Psoas muscle (tissue), 8 donors: ENCODE measurements at places on chromosomes 11 and 22. TPM values are rescaled to one million over a fixed set of nuclear protein-coding genes. Genes with fewer than 3 reads are reported as not detected.

GRCh38 chr11:79263001-79263400 is 177.8 kb downstream of the TENM4 start:
- no peak for DNase-seq

GRCh38 chr11:112121981-112122615 is 35.4 kb downstream of the SDHD start:
- no peak for DNase-seq

DNA sequence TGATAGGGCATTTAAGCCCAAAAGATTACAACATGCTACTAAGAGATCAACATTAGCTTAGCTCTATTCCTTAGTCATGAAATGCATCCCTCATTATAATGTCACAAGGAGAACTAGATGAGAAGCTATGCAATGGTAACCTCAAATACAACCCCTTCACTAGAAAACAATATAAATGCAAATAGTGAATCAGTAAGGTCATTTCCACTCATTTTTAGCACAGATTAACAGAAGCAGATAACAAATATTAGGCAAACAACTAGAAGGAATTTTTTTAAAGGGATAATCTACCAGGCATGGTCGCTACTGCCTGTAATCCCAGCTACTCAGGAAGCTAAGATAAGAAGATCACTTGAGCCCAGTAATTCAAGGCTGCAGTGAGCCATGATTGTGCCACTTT is 28.2 kb downstream of the SIK3 start:
- no peak for DNase-seq

- peak; percentile 54 for DNase-seq
Measured at GRCh38 chr11:125941619-125942611, 3.9 kb upstream of the VSIG10L2 start.

DNA sequence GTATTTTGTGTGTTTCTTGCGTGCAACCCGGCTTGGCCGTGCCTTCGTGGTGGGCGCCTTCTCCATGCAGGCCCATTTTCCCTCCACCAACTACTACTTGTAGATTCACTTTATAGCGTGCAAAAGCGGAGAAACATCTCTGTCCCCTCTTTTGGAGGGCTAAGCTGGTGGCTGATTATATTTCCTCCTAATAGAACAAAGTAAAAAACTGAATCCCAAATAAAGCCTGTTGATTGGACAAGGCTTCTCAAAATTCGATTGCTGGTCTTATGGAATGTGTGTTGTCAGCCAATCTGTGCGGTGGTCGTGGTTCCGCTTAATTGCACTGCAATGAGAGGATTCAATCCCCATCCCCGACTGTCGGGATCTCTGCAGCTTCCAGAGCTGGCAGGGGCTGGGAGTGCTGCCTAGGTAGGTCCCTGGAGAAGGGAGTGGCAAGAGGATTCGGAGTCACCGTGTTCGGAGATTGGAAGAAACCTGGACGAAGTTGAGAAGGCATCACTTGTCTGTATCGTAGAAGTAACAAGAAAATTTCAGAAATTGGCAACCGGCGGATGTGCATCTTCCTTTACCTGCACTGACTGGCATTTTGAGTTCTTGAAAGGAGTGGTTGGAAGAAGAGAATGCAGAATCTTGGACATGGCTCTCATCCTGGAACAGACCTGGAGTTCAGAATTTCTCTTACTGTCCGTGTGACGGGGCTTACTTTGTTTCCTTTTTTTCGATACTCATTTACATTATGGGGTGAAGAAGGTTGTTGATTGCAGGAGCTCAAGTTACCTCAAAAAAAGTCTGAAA is 1.1 kb downstream of the HMGXB4 start:
- no peak for DNase-seq

The EWSR1 gene
- 154 TPM for total RNA-seq

DNA sequence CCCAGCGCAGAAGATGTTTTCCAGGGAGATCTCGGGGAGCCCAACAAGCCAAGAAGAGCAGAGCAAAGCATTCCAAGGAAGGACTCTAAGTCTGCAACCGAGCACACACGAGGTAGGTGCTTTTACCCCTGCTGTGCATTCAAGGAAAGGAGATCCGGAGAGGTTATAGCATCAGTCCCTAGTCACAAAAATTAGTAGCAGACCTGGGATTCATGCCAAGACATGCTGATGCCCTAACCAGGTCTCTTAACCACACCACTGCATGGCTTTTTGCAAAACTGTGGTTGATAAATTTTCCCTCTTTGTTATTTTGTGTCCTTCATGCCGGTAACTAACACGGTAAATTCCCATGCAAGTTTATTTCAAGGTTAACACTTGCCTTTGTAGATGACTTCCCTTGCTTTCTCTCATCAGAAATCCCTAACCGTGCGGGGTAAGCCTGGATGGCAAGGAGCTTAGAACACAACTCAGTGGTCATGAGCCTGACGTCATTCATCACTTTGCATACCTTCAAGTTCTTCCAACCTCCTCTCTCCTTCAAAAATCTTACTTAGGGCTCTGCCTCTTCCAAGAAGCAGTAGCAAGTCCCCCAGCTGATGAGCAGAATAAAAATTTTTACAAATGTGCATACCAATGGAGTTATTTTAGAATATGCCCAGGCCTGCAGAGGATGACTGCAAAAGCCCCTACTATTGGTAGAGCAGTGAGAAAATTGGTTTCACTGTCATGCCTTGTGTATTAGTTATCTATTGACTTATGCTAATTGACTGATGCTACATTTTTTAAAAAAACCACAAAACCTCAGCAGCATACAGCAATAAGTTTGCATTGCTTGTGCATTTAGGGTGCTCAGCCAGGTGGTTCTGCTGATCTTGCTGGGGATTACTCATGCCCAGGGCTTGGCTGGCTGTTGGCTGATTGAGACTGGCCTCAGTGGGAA is 465.1 kb downstream of the MN1 start:
- DNase-seq = no peak

DNA sequence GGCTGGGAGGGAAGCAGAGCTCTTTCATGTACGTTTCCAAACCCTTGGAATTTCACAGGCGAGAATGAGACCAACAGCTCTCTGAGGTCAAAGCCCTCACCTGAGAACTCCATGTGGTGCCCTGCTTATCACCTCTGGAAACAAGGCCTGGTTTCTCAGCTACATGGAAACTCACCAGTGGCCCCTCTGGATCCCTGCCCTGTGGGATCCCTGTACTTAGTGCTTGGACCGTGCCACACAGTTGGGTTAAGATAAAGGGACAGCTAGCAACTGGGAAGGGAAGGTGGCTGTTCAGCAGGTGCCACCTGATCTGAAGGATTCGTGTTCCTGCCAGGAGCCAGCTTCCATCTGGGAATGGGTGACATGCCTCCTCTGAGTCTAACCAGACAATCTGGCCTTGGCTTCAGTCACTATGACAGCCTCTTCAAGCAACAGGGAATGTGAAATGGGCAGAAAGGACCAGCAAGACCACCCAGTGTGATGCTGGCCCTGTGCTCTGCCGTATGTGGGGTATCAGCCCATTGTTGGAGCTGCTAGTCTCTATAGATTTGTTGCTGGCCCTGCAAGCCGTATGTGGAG is 54.3 kb upstream of the BID start:
- DNase-seq = no peak

The GRIA4 gene
- total RNA-seq = not detected

DNA sequence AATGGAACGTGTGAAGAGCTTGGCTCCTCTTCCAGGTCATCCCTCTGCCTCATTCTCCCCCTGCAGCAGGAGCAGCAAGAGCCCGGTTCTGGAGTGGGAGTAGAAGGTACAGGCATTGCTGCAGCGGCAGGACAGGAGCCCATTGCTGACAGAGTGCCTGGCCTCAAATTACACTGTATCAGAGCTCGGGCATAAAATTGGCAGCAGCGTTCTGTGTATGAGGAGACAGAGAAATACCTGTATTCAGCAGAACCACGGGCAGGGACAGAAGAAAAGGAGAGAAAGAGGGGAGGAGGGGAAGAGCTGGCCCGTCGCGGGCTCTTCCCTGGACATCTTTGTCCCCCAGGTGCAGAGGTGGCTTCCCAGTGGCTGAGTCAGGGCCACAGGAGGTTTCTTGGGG is 2.6 kb upstream of the NCF4 start:
- no peak for DNase-seq

The OR10A3 gene
- not detected for total RNA-seq

The CTSW gene
- 0.36 TPM for total RNA-seq

The KCNK4 gene
- total RNA-seq = not detected

- no peak for DNase-seq
Measured at GRCh38 chr11:60825118-60825517, 16.8 kb upstream of the CCDC86 start.

GRCh38 chr11:19359221-19360000 is 118.7 kb upstream of the E2F8 start:
- DNase-seq = no peak

The OR2AG1 gene
- not detected for total RNA-seq

The RAB38 gene
- total RNA-seq = not detected

The ANO1 gene
- total RNA-seq = 5.1 TPM

GRCh38 chr11:126341760-126342161 is 13.7 kb upstream of the ST3GAL4 start:
- DNase-seq = peak; percentile 8

DNA sequence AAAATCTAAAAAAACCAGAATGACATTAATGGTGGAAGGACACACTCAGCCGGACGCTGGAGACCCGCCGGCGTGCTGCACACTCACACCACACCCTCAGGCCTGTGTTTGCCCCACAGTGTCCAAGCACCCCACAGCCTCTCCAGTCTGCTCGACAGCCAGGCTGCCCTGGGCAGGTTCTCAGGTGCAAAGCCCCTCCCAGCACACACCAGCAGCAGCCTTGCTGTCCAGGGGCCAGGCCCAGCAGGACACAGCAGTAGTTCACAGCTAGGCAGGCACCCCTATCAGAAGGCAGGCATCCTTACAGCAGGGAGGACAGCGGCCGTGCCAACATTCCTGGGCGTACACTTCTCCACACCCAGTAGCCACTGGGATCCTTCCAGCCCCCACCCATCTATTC is 1.7 kb upstream of the SLC25A1 start:
- no peak for DNase-seq

DNA sequence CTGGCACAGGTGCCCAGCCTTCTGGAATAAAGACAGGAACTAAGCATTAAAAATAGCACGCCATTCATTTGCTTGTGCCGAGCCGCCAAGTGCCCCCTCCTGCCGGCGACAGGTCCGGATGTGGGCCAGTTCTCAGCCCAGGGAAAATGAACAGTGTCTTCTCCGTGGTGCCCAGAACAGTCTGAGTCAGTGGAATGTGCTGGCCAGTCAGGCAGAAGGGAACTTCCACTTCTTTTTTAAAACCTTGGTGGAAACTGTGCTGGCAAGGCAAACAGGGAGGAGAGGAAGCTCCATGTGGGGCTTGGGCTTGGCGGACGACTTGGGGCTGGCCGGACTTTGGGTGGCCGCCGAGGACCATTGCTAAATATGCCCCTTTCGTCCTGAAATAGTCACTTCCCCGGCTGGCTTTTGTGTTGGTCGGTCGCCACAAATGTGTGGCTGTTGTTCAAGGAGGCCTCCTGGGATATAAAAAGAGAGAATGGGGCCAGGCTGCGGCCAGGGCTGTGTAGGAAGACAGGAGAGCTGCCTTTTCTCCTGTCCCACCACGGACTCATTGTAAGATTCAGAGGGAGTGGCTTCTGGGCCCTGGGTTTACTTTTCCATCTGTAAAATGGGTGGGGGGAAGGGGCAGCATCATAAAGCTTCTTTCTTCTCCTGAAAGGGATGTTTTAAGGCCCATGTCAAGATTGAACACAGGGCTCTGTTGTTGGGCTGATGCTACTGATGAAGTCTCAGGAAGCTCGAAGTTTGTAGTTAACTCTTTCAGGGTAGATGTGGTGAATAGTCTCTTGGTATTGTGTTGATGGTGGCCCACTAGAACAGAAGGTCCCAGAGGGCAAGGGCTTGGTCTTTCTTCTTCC is 101.0 kb downstream of the PTPRJ start:
- DNase-seq = peak; percentile 92

The CYP2D6 gene
- total RNA-seq = 0.26 TPM

The TSGA10IP gene
- total RNA-seq = not detected

The PTS gene
- 26.5 TPM for total RNA-seq

The TRIM51 gene
- total RNA-seq = not detected

- DNase-seq = no peak
Measured at GRCh38 chr11:46438211-46438610, 46.6 kb upstream of the CHRM4 start.

- no peak for DNase-seq
Measured at GRCh38 chr11:68925611-68926010, 21.9 kb downstream of the IGHMBP2 start.

- DNase-seq = no peak
Measured at GRCh38 chr11:12126344-12127019, 16.1 kb downstream of the MICAL2 start.

DNA sequence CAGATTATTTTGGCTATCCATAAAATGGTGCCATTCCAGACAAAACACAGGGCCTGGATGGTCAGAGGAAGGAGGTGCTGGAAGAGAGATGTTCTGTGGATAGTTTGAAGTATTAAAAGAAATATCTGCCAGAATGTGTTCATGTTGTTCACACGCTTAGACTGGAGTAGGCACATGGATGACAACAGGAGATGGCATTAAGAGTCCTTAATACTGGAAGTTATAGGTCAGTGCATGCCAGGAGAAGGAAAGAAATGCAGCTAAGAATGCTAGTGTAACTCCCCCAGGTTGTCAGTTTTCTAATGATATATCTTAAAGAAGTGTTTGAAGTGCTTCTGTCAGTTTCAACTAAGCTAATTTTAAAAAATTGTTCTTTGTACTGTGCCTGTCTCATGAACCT is 20.2 kb downstream of the KREMEN1 start:
- DNase-seq = no peak

- no peak for DNase-seq
Measured at GRCh38 chr11:78085972-78086371, 6.3 kb upstream of the NDUFC2 start.

DNA sequence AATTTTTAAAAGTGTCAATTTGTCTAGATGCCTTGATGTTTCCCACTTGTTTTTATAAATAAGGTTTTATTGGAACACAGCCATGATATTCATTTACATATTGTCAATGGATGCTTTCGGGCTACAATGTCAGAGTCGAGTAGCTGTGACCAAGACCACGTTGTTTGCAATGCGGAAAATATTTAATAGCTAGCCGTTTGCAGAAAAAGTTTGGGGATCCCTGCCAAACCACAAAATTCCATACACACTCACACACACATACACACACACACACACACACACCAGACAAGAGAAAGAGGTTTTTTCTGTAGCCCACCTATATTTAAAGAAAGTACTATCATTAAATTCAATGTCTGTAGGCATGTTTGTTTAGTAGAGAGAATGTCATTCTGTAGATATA is 58.3 kb downstream of the TYR start:
- no peak for DNase-seq

DNA sequence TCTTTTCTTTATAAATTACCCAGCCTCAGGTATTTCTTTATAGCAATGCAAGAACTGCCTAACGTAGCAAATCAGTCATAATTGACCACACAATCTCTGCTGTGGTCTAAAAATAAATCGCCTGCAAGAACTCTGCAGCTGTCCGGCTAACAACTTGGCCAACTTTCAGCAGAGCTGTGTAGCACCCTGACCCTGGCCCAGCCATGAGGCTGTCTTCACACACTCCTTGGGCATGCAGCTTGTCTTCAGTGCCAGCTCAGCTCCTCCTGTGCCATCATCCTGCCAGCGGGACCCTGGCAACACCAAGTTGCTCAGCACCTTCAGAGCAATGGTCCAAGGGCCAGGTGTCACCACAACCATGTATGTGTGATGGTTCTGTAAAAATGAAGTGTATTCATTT is 355.6 kb downstream of the OPCML start:
- no peak for DNase-seq

- DNase-seq = no peak
Measured at GRCh38 chr11:20654038-20654437, 15.3 kb upstream of the NELL1 start.

GRCh38 chr11:19437760-19438159 is 197.0 kb upstream of the E2F8 start:
- no peak for DNase-seq

GRCh38 chr11:134531327-134532130 is 119.5 kb upstream of the B3GAT1 start:
- peak; percentile 44 for DNase-seq

The TRIM68 gene
- 4.9 TPM for total RNA-seq

GRCh38 chr11:36501236-36501635 is 8.8 kb downstream of the TRAF6 start:
- no peak for DNase-seq
